ENCODE measurements at places on chromosomes 4 and X.

DNA sequence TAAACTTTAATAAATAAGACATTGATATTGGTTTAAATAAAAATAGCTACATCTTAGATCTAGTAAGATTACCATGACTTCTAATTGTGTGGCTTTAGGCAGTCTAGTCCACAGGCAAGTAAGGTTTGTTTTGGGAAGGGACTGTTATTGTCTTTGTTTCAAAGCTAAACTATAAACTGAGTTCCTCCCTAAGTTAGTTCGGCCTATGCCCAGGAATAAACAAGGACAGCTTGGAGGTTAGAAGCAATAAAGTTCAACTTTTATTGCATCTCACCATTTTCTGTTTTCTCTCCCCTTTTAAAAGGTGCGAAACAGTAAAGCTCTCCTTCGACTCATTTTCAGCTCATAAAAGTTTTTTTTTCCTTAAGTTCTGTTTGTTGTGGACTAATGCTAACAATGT lies 70.4 kb upstream of the S100G start:
- no peak for DNase-seq

GRCh38 chrX:77925764-77926163 lies 15.3 kb downstream of the ATP7A start:
- no peak for DNase-seq

- DNase-seq: no peak
Measured at GRCh38 chrX:40908857-40909475, 173.6 kb upstream of the MED14 start.

DNA sequence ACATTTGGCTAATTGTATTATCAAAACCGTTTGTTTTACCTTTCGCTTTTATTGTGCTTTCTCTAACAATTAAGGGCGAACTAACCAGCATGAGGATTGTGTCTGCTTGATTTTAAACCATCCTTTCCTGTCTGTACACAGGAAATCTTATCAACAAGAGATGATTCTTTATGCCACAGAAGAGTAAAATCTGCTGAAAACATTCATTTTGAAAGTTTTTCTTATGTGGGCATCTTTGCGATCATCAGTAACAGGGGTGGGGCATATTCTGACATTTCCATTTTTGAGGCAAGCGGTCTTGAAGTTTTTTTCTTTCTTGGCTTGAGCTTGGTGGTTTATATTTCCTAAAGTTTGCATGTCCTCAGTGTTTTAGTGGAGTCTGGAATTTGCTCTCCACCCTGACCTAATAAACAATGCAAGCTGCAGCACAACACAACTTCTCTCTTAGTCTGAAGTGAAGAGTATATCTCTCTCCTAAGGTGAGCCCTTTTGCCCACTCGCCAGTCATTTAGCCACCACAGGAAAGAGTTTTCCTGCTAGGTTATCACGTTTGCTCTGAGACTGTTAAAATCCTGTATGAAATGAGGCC lies 26.6 kb downstream of the NFKB1 start:
- no peak for DNase-seq

DNA sequence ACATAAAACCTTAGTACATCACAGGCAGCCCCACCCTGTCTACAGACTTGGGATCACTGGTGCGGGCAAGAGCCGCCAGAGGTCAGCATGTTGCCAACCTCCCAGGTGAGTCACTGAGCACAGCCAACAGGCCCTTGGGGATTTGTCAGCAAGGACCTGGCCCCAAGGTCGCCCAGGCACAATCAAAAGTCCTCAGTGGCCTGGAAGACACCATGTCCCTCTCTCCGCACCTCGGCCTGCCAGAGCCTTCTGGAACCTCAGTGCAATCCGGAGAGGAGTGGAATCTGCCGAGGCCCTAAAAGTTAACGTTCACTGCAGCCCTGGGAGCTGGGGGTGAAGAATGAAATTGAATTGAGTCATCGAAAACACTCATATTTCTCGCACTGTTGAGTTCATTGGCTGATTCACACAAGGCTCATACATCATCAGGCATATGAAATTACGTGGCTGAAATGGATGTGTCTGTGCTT lies 74.3 kb downstream of the WFS1 start:
- no peak for DNase-seq

DNA sequence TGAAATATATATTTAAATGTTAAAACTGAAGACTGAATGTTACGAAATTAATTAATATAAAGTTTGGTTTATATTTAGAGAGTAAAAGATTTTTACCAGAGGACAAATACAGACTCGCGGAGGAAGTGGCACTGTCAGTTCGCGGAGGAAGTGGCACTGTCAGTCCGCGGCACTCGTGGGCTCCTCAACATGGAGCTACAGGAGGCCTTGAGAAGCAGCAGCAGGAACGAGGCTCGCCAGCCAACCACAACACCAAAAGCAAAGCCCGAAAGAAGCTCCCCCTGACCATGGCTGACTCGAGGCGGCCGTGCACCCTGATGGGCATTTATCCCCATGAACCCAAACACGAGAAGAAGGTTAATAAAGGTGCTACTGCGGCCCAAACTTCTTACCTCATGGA lies 125.3 kb upstream of the PABPC4L start:
- no peak for DNase-seq

- DNase-seq: no peak
Measured at GRCh38 chr4:113645771-113646441, 115.6 kb downstream of the CAMK2D start.
